PC-3 (cell line): ENCODE measurements at places on chromosomes 11 and 22.

- no peak for DNase-seq
These were observed 225.5 kb upstream of the CCDC90B start for GRCh38 chr11:83511646-83512045.

DNA sequence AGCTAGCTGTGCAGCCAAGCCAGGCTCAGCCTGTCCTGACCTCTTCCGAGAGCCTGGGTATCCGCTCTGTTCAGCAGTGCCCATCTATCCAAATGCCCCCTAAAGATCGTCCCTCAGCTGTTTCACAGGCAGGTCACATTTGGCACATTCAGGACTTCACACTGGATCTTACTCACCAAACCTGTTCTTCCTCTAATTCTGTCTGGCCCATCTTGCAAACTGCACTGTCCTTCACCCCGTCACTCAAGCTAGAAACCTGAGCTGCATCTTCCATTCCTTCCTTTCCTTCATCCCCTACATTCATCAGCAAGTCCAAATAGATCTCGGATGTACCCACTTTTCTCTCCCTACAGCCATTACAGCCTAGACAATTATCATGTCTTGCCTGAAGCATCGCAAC lies 60.7 kb upstream of the CSNK2A3 start:
- peak; percentile 52 for DNase-seq

- peak; percentile 64 for DNase-seq
These were observed 56.8 kb upstream of the GRIA4 start for GRCh38 chr11:105553025-105553424.

DNA sequence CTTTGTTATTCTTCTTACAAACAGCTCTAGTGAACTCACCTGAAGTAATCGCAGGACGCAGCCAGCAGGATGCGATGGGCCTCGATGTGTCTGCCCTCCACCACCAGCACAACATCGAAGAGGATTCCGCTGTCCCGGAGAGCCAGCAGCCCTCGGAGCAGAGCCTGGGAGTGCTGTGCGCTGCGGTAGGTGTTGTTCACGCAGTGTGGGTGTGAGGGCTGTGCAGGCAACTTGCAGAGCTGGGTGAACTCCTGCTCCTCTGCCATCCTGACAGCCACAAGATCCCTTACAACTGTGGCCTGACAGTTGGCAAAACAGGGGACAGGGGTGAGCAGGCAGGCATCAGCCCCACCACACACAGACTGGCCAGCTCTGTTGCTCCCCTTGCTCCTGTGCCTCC lies 6.6 kb downstream of the KLHL22 start:
- DNase-seq, result no peak

- peak; percentile 61 for DNase-seq
These were observed 16.5 kb upstream of the SHISAL1 start for GRCh38 chr22:44329179-44329796.

DNA sequence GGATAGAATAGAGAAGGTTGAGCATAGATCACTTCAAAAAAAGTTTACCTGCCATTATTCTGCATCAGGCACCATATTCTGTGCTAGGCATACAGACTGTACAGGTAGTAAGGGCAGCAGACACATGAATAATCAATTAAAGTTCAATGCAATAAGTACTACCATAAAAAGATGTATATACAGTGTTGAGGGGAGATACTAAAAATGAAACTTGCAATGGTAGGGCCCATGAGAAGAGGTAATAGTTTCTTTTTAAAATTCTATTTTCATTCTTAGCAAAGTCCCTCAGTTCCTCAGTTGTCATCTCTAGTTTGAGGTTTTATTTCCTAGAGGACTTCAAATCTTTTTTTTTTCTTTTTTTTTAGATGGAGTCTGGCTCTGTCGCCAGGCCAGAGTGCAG lies 819.9 kb downstream of the FAM181B start:
- DNase-seq, result no peak

GRCh38 chr11:63837739-63838138 lies 1.2 kb upstream of the MARK2 start:
- no peak for DNase-seq

- no peak for DNase-seq
These were observed 25.4 kb upstream of the CABP2 start for GRCh38 chr11:67548555-67549110.

DNA sequence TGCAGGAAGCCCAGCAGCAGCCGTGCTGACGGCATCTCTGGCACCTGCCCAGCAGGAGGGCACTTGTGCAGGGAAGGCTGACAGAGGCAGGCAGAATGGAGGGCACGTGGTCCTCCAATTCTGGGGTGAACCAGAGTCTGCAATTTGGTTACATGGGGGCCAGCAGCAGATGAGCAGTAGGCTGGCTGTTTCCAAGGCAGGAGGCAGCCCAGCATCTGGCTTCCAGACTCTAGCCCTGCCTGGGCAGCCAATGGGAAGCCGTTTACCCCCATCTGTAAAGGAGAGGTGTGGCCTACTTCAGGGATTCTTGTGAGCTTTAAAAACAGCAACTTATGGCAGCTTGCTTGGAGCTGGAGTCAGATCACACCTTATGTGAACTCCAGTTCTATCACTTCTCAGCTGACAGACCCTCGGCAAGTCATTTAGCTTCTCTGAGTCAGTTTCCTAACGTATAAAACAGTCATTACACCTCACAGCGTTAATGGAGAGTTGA lies 27.9 kb upstream of the RASL10A start:
- DNase-seq, result peak; percentile 47

DNA sequence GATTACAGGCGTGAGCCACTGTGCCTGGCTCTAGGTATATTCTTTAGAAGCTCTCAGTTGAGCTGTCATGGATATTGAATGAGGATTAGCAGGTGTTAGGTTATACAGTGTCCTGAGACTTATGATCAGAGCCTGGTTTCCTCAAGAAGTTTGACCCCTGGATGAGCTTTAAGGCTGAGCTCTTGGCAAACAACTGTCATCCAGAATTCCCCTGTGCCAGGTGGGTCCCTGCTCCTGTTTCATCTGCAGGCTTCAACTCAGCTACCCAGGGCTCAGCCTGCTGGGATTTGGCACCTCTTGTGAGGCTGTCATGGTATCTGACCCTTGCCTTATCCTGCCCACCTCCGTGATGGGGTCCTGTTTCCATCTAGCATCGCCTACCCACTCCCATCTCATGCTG lies 24.3 kb downstream of the SERPINH1 start:
- DNase-seq, result no peak

DNA sequence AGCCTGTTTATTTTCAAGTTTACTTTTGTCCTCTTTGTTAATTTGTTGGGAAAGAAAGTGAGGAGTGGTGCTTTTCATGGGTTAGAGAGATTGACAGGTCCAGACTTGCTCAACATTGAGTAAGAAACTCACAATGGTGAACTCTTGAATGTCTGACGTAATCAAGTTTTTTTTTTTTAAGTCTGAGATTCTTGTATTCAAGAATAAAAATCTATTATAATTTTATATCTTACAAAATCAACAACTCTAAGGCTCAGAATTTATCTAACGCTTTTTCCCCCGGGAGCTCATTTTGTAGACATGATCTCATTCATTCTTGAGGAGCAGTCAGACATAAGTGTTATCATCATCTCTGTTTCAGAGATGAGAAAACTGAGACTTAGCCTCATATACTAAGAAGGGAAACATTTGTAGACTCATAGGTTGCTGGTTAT lies 39.1 kb upstream of the SPTBN2 start:
- DNase-seq, result no peak

DNA sequence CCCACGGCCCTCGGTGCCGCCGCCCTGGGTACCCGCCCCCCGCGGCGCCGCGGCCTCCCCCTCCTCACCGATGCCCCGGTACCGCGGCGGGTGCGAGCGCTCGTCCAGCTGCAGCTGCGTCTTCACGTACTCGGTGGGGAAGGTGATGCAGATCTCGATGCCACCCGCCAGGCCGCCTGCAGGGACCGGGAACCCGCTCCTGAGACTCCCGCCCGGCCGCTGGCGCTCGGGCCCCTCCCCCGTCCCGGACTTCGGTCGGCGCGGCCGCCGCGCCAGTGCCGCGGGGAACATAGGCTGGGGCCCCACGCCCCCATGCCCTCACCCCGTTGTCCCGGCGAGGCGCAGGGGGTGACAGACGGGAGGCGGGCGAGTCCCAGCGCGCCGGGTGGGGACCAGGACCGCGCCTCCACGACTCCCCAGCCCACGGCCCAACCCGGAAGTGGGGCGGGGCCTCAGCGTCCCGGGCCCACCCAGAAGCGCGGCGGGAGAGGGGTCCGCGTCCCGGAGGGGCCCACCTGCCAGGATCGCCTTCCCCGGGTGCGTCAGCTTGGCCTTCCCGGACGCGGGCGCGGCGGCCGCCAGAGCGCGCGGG lies 375 bp downstream of the SLC25A1 start:
- DNase-seq, result peak; percentile 25
